ENCODE measurements at places on chromosomes 3 and 15.

GRCh38 chr15:93730724-93731123 is 500.6 kb upstream of the MCTP2 start:
- no peak for DNase-seq

DNA sequence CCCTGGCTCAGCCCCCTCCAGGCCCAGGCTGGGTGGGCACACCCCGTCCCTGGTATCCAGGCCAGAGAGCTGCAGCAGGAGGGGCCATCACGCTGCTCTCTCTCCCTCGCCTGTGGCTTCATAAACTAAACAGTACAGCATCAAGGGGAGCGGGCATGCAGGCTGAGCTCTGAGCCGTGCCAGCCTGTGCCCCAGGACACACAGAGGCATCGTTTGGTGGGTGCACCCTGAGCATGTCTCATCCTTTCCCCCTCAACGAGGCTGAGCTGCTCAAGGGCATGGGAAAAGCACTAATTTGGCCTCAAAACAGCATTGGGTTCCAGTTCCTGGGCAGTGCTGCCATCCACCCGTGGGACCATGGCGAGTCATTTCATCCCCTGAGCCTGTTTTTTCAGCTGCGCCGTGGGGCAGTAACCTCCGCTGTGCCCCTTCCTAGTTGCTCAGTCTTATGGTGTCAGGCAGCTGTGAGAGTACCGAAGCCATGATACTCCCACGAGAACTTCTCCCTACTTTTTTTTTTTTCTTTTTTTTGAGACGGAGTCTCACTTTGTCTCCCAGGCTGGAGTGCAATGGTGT is 79.6 kb downstream of the CPN2 start:
- DNase-seq = no peak

- no peak for DNase-seq
Observed at GRCh38 chr15:55151631-55152030, 45.1 kb downstream of the RSL24D1 start.

- no peak for DNase-seq
Observed at GRCh38 chr3:8421711-8422110, 79.9 kb upstream of the LMCD1 start.

DNA sequence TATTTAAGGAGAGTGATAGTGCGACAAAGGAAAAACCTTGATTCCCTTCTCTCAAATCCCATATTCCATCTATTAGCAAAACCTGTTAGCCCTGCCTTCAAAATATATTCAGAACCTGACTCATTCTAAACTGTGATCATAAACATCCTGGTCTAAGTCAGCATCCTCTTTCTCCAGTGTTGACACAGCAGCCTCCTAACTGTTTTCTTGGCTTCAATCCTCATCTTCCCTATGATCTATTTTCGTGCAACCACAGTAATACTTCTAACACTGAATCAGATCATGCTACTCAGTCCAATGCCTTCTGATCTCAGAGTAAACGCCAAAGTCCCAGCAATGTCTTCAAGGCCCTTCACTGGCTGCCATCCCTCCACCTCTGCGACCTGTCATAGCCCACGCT is 785.1 kb downstream of the EDEM1 start:
- DNase-seq = no peak

GRCh38 chr3:3545360-3545759 is 253.9 kb upstream of the LRRN1 start:
- DNase-seq = no peak

DNA sequence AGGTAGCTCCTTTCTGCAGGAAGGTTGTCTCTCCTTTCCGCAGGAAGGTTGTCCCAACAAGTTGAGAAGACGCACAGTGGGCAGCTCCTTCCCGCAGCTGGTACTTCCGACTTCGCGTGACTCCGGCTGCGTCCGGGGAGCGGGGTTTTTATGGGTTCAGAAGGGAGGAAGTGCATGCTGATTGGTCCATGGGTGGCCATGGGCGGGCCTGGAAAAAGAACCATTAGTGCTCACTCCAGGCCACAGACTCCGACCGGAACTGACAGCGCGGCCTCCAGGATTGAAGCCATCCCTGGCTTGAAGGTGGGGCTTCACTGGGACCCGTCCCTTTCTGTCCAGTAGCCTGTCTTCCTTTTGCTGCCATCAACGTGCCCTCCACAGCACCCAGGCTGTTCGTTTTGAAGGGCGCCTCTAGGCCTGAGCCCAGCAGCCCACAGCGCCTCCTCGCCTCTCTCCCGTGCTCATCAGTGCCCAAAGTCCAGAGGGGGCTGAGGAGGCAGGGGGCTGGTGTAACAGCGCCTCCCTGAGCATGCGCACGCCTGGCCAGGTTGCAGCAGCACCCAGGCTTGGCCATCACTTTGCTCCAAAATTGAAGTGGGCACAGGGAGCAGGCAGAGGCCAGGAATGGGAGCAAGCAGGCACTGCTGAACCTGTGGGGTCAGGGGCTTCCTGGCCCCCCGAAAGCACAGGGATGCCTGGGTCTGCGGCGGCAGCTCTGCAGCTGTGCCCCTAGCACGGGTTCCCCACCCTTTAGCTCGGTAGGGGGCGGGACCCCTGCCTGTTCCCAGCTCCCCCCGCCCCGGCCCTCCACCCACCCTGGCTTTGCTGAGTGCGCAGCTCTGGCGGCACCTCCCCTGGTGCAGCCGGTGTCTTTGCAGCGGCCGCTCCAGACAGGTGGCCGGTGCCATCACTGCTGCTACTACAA is 330.6 kb upstream of the MCTP2 start:
- no peak for DNase-seq

GRCh38 chr3:8632402-8633237 is 12.0 kb downstream of the SSUH2 start:
- no peak for DNase-seq

Measured in NCI-H2107 (cell line).